ENCODE measurements at places on chromosomes 12 and 14.
A peak's percentile ranks its signal among the peaks of the same experiment; 100 is the strongest.

DNA sequence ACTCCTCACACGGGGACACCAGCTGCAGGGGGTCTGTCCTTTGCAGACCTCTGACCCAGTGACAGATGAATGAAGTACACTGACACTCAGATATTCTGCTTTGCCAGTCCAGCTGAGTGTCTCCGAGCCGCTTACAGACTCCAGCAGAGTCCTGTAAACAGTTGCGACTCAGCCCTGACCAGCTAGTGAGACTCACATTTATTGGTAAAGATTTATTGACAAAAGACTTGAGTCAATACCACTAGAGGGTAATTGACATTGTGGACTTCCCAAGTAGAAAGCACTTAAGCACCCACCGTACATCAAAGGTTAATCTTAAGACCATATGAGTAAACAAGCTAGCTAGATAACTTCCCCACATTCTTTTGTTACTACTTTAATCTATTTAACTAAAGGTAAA is 9.8 kb upstream of the FKBP4 start:
- no peak for DNase-seq

DNA sequence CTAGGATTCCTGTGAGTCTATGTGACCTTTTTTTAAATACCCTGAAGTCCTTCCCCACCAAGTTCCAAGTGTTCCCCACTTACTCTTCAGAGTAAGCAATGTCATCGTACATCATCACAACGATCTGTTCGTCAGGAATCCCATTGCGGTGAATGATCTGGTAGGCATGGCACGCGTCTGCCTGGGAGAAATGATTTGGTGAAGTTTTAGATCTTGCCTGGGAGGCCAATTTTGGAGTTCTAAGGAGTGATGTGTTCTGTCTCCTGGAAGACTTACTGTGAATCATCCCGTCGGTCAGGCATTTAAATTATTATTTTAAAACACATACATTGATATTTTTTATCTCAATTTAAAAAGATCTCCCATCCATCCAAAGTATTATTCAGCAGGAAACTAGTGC is 29.8 kb downstream of the LGMN start:
- no peak for DNase-seq

- no peak for DNase-seq
Measured at GRCh38 chr12:51386351-51386750, 4.9 kb downstream of the GALNT6 start.

GRCh38 chr14:91368776-91369416 is 48.7 kb downstream of the CCDC88C start:
- no peak for DNase-seq

DNA sequence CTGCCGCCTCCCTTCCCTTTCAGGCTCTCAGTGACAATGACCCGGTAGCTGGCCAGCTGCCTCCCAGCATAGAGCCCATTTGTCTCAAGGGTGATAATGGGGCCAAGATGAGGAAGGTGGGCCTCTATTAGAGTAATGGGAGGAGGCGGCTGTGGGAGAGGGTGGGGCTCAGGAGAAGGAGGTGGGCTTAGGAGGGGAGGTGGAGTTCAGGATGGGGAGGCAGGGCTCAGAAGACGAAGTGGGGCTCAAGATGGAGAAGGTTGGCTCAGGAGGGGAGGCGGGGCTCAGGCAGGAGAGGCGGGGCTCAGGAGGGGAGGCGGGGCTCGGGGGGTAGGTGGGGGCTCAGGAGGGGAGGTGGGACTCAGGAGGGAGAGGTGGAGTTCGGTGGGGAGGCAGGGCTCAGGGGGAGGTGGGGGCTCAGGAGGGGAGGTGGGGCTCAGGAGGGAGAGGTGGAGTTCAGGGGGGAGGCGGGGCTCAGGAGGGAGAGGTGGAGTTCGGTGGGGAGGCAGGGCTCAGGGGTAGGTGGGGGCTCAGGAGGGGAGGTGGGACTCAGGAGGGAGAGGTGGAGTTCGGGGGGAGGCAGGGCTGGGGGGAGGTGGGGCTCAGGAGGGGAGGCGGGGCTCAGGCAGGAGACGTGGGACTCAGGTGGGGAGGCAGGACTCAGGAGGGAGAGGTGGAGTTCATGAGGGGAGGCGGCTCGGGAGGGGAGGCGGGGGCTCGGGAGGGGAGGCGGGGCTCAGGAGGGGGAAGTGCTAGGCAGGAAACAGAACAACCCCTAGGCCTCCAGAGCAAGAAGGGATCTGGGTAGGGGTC is 36.8 kb downstream of the IQSEC3 start:
- DNase-seq, result no peak

GRCh38 chr12:86229772-86230171 is 26.4 kb downstream of the MGAT4C start:
- no peak for DNase-seq

DNA sequence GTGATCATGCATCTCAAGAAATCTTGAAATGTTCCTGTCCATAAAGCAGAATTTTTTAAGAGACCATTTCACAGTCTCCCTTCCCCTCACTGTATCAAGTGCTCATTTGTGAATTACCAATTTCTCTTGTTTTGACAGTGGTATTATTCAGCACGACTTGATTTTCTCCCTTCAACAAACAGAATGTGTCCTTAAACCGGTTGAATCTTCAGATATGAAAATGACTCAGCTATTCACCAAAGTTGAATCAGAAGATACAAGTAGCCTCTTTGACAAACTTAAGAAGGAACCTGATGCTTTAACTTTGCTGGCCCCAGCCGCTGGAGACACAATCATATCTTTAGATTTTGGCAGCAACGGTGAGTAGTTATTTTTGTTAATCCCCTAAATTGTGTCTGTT is 25.5 kb upstream of the SNAPC1 start:
- DNase-seq, result no peak

GRCh38 chr12:119683413-119683812 is 15.5 kb downstream of the PRKAB1 start:
- DNase-seq, result no peak

DNA sequence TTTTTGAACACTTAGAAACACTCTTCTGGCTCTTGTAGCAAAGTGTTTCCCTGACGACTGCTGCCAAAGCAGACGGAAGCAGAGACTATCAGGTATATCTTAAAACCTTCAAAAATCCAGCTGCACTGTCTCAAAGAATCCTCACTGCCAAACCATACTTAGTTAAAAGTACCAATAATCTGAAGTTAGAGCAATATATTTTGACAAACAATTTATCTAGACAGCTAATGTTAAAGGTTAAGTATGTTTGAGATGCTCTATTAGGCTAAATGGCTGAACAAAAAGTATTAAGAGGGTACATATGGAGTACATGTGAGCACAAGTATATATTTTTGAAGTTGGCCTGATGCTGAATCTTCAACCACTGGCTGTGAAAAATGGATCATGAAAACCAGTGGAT is 331.9 kb upstream of the DIO2 start:
- no peak for DNase-seq

DNA sequence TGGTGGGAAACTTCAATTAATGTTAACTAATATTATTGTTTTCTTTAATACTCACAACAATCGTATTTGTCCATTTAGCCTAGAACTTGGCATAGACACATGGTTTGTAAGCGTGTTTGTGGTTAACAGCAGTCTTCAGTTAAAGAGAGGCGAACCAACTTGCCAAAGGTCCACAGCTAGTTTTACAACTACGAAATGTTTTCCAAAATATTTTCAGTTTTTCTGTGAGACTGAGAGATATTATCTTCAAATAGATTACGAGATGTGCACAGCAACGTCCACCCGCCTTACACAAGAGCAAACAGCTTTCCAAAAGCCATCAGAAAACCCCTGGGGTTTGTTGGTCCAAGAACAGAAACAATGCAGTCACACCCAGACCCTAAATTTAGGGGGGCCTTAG is 58.6 kb upstream of the RASSF3 start:
- DNase-seq, result no peak

- no peak for DNase-seq
Measured at GRCh38 chr12:6180268-6181051, 19.7 kb upstream of the CD9 start.

GRCh38 chr12:115260762-115261675 is 577.0 kb upstream of the TBX3 start:
- no peak for DNase-seq

GRCh38 chr14:76715511-76716081 is 45.7 kb upstream of the VASH1 start:
- DNase-seq, result no peak

DNA sequence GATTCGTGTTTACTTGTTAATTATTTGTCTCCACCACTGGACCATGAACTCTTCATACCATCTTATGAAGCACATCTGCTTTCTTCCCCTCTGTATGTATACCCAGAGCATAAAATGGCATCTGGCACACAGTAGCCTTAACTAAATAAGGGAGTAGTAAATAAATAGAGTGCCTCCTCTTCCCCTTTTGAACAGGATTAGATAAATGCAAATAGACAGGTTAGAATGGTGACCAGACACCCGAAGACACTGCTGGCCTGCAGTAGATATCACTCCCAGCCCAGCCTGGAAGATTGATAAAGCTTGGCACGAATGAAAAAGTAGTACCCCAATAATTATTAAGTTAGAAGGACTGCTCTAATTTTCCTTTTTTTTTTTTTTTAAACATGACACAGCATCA is 6.9 kb downstream of the GALNT4 start:
- DNase-seq, result no peak

- no peak for DNase-seq
Measured at GRCh38 chr12:106733660-106734059, 40.8 kb upstream of the RIC8B start.

- peak; percentile 46 for DNase-seq
Measured at GRCh38 chr14:71138448-71139293, 231.4 kb downstream of the PCNX1 start.

- DNase-seq, result no peak
Measured at GRCh38 chr12:89571491-89572195, 45.8 kb upstream of the POC1B start.

- no peak for DNase-seq
Measured at GRCh38 chr14:37172024-37172869, at the start of gene SLC25A21. TSS of gene SLC25A21 (minus strand) at chr14:37172606.

DNA sequence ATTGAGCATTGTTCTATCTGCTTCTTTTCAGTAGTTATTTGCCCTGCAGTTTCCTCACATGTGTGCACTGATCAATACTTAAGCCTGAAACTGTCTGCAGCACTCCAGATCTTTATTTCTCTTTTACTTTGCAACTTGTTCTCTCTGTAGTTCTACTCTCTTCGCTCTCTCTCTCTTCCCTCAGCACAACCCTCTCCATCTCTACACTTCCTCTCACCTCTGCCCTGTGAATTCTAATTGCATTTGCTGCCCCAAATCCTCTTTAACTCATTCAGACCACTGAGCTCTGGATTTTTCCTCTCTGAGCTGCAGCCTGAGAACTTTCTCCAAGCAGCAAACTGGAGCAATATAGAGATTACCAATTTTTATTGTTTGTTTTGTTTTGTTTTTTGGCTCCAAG is 1035.5 kb downstream of the FSCB start:
- no peak for DNase-seq

- DNase-seq, result no peak
Measured at GRCh38 chr14:94691660-94692034, 78.3 kb downstream of the GSC start.

DNA sequence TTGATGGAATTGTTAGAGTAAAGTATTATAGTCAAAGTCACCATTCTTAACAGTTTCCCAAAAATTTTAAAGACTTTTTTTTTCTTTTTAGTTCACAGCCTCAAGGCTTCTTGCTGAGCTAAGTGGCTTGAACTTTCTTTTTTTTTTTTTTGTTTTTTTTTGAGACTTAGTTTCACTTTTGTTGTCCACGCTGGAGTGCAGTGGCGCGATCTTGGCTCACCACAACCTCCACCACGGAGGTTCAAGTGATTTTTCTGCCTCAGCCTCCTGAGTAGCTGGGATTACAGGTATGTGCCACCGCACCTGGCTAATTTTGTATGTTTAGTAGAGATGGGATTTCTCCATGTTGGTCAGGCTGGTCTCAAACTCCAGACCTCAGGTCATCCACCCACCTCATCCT is 92.8 kb downstream of the SETD3 start:
- DNase-seq, result no peak

DNA sequence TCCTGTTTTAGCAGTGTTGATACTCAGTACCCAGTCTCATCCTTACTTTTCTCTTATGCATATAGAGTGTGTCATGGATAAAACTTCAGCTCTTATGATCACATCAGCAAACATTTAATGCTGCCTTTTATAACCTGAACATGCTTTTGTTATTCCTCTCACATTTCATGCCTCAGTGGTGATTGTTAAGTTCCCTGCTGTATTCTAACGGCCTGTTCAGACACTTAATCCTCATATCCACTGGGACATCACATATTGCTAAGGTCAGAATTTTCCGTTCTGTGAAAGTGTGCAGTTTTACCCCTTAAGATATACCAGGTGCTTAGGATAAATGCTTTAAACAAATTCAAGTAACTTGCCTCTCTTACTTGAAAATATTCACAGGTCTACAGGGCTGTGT is 268.7 kb upstream of the SEL1L start:
- no peak for DNase-seq

GRCh38 chr14:72154645-72155378 is 222.6 kb downstream of the RGS6 start:
- no peak for DNase-seq

GRCh38 chr12:122871851-122872780 is 23.8 kb downstream of the VPS37B start:
- peak; percentile 40 for DNase-seq

GRCh38 chr12:90211017-90211416 is 502.4 kb upstream of the ATP2B1 start:
- no peak for DNase-seq

GRCh38 chr12:108689314-108690190 is 41.8 kb downstream of the CORO1C start:
- DNase-seq, result peak; percentile 26

DNA sequence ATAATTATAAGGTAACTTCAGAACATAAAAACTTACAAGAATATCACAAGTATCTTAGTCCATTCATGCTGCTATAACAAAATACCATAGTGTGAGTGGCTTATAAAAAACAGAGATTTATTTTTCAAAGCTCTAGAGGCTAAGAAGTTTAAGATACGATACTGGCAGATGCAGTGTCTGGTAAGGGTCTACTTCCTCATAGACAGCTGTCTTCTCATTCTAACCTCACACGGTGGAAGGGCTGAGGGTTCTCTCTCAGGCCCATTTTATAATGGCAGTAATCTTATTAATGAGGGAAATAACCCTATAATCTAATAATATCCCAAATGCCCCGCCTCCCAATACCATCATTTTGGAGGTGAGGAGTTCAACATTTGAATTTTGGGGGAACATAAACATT is 23.7 kb upstream of the OSBPL8 start:
- DNase-seq, result no peak

GRCh38 chr12:65195387-65196055 is 26.1 kb downstream of the LEMD3 start:
- DNase-seq, result no peak

- DNase-seq, result no peak
Measured at GRCh38 chr14:30803185-30803584, 71.2 kb upstream of the COCH start.

- DNase-seq, result no peak
Measured at GRCh38 chr12:21476949-21477348, 24.5 kb downstream of the RECQL start.

DNA sequence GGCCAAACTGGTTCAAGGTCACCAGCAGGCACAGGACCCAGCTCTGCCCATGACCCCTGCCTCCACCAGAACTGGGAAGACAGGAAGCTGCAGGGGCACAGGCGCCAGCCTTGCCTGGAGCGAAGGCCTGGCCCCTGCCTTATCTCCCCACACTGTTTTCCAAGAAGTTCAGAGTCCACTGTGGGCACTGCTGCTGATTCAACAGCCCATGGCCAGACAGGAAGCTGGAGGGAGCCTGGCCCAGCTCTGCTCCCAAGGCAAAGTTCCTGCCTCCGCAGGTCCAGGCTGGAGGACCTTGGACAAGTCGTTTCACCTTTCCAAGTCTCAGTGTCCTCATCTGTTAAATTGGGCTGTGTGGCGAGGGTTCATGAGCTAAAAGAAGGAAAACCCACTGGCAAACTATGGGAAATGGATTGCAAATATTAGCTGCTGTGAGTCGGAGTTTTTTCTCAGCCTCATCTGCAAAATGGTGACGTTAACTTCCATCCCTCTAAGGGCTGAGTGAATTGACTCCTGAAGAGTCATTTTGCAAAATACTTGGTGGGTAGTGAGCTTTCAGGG is 1.2 kb downstream of the PHETA1 start:
- DNase-seq, result no peak
